SHP77 (cell line): ENCODE measurements at places on chromosomes 11 and 22.

GRCh38 chr11:120784566-120785251 is 239.2 kb upstream of the TBCEL start:
- no peak for DNase-seq

GRCh38 chr11:108752297-108752751 is 87.5 kb downstream of the DDX10 start:
- no peak for DNase-seq

DNA sequence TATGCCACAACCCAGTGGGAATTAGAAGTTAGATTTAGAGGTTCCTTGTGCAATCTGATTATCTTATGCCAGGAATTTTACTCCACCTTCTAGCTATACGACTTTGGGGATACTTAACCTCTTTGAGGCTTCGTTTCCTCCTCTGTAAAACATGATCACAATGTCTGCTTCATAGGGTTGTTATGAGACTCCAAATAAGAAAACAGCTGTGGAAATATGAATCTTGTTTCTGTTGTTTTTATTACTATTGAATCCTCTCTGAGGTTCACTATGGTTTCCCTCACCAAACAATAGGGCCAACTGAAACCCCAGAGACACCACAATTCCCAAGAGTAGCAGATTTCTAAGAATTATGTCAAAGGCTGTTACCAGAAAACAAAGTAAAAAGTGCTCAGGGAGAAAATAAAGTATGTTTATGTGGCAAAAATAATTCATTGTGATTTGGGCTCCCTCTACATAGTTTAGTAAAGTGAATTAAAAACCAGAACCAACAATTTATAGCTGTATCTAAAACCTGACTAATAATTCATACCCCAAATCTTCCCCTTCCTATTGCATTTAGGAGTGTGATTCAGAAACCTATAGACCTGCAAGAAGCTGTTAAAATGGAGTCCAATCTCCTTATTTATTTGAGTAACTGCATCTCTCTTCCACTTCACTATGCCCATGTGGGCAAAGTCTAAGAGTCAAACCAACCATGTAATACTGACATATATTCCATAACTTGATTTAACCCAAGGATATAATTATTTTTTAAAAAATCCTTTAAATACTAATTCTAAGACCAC is 38.4 kb downstream of the AMBRA1 start:
- no peak for DNase-seq

- no peak for DNase-seq
Observed at GRCh38 chr11:121520243-121521144, 67.7 kb upstream of the SORL1-AS1 start.

DNA sequence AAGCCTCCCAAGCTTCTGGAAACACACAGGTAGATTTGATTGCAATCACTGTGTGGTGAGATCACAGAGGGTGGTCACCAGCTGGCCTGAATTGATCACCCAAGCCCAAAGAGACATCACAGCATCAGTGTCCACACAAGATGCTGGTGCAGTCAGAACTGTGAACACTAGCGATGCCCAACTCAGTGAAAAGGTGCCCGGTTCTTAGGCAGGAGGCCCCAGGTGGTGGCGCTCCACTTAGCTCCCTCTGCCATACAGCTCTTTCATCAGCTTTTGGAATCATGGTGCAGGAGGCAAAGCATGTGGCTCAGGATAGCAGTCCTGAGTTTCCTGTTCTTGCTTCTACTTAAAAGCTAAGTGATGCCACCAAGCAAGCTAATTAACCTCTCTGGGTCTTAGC is 11.1 kb downstream of the DGCR2 start:
- DNase-seq: no peak

DNA sequence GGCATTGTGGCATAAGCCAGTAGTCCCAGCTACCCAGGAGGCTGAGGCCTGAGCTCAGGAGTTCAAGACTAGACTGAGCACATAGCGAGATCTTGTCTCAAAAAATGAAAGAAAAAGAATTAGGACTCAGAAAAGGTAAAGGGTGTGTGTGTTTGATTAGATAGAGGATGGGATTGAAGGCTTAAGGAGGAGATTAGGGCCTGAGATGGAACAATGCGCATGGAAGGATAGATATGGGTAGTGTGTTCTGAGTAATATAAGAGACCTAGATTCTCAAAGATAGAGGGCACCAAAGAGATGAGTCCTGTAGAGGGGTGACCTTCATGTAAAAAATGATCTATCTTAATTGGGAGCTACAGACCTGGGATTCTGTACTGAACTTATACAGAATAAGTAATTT is 17.3 kb upstream of the RAB30 start:
- DNase-seq: no peak

DNA sequence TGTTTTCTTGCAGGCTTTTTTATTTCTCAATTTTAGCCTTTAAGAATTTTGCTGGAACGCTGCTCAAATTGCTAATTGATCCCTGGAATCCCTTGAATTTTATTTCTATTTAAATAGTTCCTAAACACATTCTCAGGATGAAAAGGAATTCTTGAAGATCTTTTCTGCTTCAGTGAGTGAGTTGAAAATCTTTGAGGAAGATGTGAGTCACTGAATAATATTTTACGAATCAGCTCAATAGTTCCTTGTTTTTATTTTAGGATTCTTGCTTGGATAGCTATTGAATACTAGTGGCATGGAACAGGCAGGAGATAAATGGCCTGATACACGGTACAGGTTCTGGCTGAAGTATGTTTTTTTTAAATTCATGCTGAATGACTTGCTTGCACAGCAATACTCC is 194.6 kb upstream of the CCDC90B start:
- DNase-seq: no peak

DNA sequence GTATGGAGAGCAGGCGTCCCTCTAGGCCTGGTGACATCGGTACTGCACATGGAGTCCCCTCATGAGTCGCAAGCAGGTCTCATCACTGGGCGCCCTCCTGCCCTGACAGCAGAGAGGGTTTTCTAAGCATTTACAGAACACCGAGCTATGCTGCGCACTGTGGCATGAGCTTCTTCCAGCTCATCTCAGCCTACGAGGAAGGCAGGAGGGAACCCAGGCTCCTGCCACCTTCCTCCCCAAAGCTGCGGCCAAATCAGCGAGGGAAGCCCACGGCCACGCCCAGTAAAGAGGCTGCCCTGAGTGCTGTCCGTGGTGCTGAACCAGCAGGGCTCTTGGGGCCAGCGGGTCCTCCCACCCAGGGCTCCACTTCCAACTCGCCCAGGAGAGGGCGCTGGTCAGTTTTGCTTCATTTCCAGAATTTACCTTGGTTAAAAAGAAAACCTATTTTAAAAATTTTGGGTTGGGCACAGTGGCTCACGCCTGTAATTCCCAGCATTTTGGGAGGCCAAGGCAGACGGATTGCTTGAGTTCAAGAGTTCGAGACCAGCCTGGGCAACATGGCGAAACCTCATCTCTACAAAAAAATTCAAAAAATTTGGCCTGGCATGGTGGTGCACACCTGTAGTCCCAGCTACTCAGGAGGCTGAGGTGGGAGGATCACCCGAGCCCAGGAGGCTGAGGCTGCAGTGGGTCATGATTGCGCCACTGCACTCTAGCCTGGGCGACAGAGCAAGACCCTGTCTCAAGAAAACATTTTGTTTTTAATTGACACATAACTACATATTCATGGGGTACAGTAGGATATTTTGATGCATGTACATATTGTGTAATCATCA is 34.2 kb downstream of the PHF21B start:
- peak; percentile 28 for DNase-seq

- no peak for DNase-seq
Observed at GRCh38 chr11:117315285-117316196, 515 bp downstream of the BACE1 start.

DNA sequence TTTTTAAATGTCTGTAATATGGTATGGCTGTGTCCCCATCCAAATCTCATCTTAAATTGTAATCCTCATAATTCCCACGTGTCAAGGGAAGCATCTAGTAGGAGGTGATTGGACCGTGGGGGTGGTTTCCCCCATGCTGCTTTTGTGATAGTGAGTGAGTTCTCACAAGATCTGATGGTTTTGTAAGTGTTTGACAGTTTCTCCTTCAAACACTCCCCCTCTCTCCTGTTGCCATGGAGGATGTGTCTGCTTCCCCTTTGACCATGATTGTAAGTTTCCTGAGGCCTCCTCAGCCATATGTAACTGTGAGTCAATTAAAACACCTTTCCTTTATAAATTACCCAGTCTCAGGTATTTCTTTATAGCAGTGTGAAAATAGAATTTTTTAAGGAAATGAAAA is 31.1 kb upstream of the CD44 start:
- no peak for DNase-seq

DNA sequence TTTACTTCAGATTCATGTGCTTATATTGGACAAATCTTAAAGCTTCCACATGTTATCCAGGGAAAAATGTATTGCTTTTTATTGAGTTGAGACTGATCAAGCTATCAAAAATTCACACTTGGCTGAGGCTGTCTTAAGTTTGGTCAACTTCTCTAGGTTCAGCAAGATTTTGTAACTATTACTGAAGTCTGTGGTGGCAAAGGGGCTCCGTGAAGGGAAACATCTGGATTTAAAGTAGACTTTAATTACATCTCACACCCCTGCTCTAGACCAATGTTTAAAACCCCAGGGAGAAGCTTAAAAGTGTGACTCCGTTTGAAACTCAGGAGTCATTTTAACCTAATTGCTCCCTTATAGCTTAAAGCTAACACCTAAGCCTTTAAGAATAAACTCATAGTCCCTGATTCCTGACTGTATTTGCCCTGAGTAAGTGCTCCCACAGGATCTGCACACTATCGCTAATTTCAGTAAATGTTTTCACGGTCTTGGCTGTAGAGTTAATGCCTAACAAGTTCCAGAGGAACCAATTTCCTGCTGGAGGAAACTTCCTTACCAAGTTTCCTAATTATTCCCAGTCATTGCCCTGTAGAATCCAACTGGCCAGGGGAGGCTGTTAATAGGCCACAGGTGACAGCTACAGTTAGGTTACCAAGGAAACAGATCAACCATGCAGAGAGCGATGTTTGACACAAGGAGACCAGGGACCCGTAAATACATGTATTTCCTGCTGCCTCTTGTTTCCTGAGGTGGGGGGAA is 40.5 kb downstream of the OR10A6 start:
- DNase-seq: no peak

GRCh38 chr11:2621894-2622293 is 77.9 kb downstream of the KCNQ1OT1 start:
- no peak for DNase-seq

- no peak for DNase-seq
Observed at GRCh38 chr11:128448200-128448886, 139.0 kb downstream of the ETS1 start.

- no peak for DNase-seq
Observed at GRCh38 chr22:49725516-49725915, 102.2 kb downstream of the BRD1 start.

GRCh38 chr11:59769111-59769510 is 13.9 kb downstream of the STX3 start:
- no peak for DNase-seq

GRCh38 chr11:23897453-23898286 is 599.2 kb upstream of the LUZP2 start:
- DNase-seq: no peak

DNA sequence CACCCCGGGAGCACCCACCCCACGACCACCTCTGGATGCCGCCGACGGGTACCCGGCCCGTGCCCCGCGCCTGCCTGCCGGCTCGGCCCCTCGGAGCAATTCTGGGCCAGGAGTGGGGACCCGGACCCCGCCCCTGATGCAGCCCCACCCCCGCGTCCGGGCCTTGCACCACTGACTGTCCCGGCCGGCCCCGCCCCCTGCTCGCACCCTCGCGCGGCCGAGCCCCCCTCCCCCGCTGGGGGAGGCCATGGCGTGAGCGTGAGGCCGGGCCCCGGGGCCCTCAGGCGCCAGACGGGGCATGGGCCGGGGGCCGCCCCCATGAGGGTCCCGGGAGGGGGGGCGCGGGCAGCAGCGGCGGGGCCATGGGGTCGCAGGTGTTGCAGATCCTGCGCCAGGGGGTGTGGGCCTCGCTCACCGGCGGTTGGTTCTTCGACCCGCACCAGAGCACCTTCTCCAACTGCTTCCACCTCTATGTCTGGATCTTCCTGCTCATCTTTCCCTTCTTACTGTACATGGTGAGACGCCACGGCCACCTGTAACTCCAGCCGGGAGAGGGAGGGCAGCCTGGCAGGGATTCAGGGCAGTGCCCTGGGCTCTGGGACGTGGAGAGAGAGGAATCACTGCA is 486 bp downstream of the PCNX3 start:
- DNase-seq: no peak

- DNase-seq: peak; percentile 98
Observed at GRCh38 chr11:72227316-72228228, 3.0 kb downstream of the INPPL1 start.

- no peak for DNase-seq
Observed at GRCh38 chr22:36110306-36110881, 50.2 kb downstream of the APOL3 start.

DNA sequence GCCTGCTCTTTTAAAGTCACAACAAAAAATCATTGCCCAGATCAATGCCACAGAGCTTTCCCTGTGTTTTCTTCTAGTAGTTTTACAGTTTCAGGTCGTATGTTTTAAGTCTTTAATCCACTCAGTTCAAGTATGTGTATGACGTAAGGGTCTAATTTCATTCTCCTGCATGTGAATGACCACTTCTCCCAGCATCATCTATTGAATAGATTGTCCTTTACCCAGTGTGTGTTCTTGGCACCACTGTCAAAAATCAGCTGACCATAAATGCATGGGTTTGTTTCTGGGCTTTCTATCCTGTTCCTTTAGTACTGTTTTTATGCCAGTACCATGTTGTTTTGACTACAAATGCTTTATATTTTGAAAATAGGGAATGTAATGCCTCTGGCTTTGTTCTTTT is 28.1 kb downstream of the INTS4 start:
- DNase-seq: no peak

- DNase-seq: no peak
Observed at GRCh38 chr11:120807414-120808150, 216.3 kb upstream of the TBCEL start.

DNA sequence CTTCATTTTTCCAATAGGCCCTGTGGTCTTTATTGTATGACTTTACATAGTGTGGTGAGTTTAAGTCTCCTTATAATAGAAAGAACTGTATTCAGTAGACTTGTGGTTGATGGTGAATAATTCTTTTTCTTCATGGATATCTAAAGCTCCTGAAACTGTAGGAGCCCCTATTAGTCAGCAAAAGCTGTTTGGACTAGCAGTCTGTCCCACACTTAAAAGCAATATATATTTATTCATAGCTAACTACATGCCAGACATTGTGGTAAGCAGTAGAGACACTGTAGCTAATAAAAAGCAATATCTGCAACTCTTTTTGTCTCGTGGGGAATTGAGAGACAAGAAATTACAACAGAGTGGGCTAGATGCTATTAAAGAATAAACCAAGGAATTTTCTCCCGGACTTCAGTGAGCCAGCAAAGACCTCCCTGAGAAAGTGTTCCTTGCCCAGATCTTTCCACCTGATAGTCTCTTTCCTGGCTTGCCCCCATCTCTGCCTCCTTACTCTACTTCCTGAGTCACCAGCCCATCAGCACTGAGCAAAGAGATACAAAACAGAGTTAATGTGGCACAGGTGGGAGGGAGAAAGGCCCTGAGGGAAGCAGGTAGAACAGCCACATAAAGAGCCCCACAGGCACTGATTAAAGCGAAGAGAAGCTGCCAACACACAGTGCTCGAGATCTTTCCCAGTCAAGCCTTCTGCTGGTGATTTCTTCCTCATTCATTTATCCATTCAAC is 1.4 kb upstream of the OR52W1 start:
- no peak for DNase-seq
